ENCODE measurements at places on chromosomes 11 and 22.
A peak's percentile ranks its signal among the peaks of the same experiment; 100 is the strongest.

DNA sequence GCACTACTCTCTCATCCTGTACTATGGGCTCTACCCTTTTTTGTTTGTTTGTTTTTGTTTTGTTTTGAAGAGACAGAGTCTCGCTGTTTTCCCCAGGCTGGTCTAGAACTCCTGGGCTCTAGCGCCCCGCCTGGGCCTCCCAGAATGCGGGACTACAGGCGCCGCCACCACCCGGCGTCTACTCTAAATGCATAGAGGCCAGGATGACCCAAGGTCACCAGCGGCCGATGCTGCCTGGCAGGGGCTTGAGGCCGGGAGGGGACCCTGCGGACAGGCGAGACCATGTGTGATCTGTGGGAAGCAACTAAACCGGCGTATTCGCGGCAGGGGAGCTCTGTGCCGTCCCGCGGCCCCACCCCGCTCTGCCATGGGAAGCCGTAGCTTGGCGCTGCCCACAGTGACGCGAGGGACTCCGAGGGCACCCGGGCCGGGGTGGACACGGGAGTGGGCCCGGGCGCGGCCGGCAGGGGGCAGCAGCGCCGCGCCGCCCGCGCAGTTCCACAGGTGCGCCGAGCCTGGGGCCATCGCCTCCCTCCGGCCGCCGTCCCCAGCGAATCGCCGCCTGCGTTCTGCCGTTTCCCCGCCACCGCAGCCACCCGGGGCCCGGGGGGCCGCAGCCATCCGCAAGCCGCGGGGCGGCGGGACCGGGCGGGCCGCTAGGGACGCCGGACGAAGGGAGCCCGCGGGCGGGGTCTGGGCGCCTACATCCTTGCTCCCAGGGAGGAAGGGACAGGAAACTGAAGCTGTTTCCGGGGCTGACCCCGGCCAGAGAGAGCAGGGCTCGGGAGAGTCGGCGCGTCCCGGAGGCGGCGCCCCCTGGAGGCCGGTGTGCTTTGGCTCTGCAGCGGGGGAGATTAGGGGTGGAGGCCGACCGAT lies 12.3 kb upstream of the HDHD5 start:
- DNase-seq, result peak; percentile 92

DNA sequence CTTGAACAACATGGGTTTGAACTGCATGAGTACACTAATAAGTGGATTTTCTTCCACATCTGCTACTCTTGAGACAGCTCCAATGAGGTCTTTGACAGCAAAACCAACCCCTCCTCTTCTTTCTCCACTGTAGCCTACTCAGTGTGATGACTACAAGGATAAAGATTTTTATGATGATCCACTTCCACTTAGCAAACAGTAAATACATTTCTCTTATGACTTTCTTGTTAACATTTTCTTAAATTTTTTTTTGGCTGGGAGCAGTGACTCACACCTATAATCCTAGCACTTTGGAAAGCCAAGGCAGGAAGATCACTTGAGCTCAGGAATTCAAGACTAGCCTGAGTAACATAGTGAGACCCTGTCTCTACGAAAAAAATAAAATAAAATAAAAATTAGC lies 9.9 kb upstream of the EIF4G2 start:
- no peak for DNase-seq

DNA sequence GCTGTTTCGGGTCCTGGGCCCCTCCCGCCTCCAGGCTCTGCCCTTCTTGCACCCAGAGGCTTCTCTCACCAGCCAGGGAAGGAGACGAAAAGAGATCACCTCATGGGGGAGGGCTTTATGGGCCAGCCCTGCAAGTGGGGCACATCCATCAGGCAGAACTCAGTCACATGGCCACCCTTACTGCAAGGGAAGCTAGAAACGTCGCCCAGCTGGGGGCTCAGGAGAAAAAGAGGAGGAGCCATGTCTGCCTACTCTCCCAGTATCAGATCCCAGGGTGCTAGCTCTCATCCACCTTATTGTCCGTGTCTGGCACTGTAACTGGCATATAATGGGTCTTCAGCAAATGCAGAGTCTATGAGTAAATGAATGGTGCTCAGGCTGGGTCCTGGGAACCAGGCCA lies 24.2 kb downstream of the MFNG start:
- DNase-seq, result no peak

DNA sequence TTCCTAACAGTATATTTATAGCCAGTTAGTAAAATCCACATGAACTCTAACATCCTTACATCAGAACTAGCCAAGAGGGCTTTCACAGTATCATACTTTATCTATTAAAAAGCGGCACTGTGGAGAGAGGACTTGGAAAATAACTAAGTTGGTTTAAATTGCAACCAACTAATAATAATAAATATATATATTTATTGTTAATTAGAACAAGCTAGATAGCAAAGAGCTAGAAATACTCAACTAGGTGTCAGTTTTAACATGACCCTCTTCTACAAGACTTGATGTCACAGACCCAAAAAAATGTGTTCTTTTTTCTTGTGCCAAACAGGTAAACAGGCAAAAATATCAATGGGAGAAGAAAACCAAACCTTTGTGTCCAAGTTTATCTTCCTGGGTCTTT lies at the start of gene OR2D3:
TSS of gene OR2D3 (plus strand) at position 301 of the 400 bp plus-strand sequence. CDS start at position 301, 0 bp downstream.
- no peak for DNase-seq

- no peak for DNase-seq
Measured at GRCh38 chr11:101188173-101188572, 58.6 kb upstream of the PGR start.

GRCh38 chr11:3950996-3951660 lies 95.7 kb downstream of the STIM1 start:
- no peak for DNase-seq

Measured in transverse colon (tissue), 4 donors.